ENCODE measurements at places on chromosomes 6 and 20. TPM values are rescaled to one million over a fixed set of nuclear protein-coding genes. Genes with fewer than 3 reads are reported as not detected.

The TREM1 gene
- total RNA-seq, result not detected

The RIPOR3 gene
- total RNA-seq, result 15.6 TPM

The NTSR1 gene
- not detected for total RNA-seq

The LHFPL5 gene
- not detected for total RNA-seq

The SMOC2 gene
- total RNA-seq, result 32.7 TPM

The TMC2 gene
- not detected for total RNA-seq

The SNX5 gene
- 124 TPM for total RNA-seq

GRCh38 chr6:142731611-142732010, 213.4 kb downstream of the HIVEP2 start:
- no peak for DNase-seq

GRCh38 chr6:97958134-97958533, 675.1 kb upstream of the MMS22L start:
- no peak for DNase-seq

GRCh38 chr6:722077-722524, 29.2 kb upstream of the EXOC2 start:
- DNase-seq, result peak; percentile 93

DNA sequence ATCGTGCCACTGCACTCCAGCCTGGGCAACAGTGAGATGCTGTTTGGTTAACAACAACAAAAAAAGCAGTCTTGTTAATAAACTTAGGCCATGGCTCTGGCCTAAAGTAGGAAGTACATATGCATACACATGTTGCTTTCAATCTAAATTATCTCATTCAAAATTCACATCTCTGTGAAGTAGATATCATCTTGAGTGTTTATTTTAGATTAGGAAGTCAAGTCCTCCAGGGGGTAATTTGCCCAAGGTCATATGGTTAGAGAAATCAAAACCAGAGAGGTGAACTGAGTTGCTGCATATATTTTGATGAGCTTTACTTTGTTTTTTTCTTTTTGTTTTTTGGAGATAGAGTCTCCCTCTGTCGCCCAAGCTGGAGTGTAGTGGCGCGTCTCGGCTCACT, 52.8 kb downstream of the B4GALT5 start:
- no peak for DNase-seq

GRCh38 chr6:34318499-34319470, 70.0 kb upstream of the SMIM29 start:
- no peak for DNase-seq

GRCh38 chr6:111406200-111406721, 76.8 kb downstream of the REV3L start:
- DNase-seq, result peak; percentile 41

- no peak for DNase-seq
These were observed 705.0 kb downstream of the EPHA7 start for GRCh38 chr6:92714346-92714745.

- DNase-seq, result no peak
These were observed 1.1 kb upstream of the RNF182 start for GRCh38 chr6:13923527-13924145.

DNA sequence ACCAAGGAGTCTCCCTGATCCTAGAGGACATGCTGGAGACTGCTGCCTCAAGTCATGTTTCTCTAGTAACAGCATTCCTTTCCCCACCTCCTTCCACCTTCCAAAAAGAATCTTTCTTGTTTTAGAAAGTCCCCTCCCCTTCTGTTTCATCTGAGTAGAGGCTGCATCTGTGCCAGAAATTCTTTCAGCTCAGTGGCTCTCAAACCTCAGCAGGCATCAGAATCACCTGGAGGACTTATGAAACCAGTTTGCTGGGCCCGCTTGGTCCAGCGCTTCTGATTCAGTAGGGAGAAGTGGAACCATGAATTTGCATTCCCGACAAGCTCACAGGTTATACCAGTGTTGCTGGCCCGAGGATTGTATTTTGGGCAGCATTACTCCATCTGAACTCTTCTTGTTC, 55.1 kb downstream of the TMEM200A start:
- no peak for DNase-seq

DNA sequence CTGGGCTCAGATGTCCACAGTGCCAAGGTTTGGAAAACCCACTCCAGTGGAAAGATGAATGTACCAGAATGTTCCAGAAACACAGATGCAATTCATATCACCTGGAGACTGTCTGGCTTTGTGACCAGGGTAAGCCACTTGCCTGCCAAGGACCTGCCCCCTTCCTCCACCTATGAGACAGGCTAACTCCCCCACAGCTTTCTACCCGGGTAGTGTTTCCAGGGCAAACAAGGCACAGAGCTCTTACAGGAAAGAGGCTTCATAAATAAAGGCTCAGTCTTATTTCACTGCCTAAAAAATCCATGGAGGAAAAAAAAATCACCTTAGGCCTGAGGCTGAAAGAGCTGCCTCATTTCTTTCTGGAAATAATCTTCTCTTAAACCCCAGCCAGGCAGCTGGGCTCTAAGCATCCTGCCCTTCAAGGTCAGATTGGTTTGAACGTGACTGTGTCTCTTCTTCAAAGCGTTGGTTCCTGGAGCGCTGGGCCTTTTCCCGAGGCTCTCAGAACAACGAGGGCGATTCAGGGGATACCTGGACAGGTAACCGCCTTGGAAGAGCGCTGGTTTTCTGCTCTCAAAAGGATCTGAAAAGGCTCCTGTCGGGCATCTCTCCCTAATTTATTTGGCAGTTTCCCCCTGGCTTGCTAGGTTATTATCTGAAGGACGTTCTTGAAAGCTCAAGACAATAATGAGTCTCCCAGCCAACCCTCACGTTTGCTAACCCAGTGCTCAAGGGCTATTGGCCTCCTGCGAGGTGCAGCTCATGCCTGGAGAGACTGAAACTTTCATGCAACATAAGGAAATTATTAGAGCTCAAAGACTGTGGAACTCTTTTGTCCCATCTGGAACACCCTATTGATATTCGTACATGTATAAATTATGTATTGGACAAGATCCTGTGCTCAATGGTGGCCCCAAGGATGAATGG, 199.2 kb upstream of the PMEPA1 start:
- DNase-seq, result no peak

GRCh38 chr20:43870484-43870883, 44.2 kb upstream of the TOX2 start:
- DNase-seq, result no peak

Measured in stomach (tissue), 19 donors.